ENCODE measurements at places on chromosomes 16 and 17.

GRCh38 chr17:17732444-17732843 is 51.2 kb downstream of the RAI1 start:
- DNase-seq = no peak

- peak; percentile 26 for DNase-seq
Measured at GRCh38 chr17:7862692-7863437, 5.1 kb downstream of the CYB5D1 start.

DNA sequence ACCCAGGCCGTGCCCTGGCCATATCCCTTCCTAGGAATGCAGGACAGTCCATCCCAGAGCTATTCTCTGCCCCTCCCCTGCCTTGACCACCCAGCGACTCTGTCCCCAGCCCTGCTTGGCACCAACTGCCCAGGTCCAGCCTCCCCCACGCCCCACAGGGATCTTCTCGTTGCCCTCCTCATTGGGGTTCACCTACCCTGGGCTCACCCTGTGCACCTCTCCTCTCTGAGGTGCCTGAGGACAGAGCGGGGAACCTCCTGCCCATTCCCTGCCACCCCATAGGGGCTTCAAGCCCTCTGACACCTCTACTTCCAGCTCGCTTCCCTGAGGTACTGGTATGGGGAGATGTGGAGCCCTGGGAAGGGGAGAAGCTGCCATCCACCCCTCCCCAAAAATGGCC is 6.2 kb upstream of the MPP2 start:
- no peak for DNase-seq

DNA sequence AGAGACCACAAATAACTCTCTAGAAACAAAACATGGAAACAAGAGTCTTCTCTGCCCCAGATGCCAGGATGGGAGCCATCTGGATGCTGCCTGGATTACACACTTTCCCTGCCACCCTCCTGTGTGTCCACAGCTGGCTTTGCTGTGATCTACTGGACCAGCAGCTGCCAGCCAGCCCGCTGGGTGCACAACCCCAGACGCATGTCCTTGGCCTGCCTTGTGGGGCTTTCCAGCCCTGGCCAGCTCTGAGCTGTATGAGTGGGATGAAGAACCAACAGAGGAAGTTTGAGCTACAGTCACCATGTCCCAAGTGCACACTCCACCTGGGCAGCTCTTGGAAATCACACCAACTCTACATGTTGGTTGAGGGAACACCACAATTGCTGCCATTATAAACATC is 57.0 kb upstream of the TNRC6C start:
- DNase-seq = no peak
